Urinary bladder (tissue), 4 donors: ENCODE measurements at places on chromosomes 11 and 22. TPM values are rescaled to one million over a fixed set of nuclear protein-coding genes. Genes with fewer than 3 reads are reported as not detected.

- DNase-seq: no peak
Observed at GRCh38 chr11:10970926-10971325, 113.1 kb upstream of the ZBED5 start.

DNA sequence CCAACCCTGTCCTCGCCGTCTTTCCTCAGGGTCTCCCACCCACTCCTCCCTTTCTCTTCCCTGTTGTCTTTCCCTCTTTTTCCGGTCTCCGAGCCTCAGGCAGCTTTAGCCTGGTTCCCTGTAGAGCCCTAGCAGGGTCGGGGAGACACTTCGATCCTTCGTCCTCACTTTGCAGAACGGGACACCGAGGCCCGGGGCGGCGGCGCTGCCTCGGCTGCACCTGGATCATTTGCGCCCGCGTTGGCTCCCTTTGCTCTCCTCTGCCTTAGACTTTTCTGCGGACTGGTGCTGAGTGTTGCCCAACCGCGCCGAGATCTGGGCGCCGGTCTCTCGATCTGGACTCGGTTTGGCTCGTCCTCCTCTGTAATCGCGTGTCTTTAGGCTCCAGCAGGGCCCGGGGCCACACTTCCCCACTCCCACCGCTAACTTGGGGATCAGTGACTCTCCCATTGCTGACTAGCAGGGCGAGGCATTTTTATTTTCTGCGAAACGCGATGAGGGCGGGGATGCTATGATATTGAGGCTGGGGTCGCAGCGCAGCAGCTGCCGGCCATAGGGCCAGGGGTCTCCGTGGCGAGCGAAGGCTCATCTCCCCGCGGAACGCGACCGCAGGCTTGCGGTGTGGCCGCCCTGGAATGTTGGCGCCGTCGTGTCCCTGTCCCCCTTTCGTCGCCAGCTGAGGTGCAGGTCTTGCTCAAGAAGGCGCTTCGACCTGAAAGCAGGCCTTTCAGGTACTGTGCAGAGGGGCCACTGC is 1.6 kb upstream of the E2F8 start:
- no peak for DNase-seq

- DNase-seq: no peak
Observed at GRCh38 chr22:50473855-50474671, 772 bp downstream of the SBF1 start.

DNA sequence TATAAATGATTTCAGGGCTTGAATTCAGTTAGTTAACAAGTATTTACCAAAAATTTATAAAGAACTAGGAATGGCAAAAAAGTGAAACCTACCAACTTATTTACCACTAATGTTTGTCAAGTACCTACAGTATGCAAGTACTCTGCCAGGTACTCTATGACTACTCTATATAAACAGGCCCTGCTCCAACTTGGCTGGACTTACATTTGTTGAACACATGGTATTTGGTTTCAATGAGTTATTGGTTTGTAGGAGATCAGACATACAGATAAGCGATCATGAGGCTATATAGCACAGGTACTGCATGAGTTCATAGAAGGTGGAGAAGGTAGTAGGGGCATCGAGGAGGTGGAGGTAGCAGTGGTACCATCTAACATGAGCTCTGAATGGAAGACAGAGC is 159.9 kb upstream of the PDGFD start:
- no peak for DNase-seq

Gene ENTHD1
- not detected for total RNA-seq

- no peak for DNase-seq
Observed at GRCh38 chr11:111449696-111450479, 62.3 kb downstream of the BTG4 start.
